ENCODE measurements at places on chromosomes 2 and 18.

- DNase-seq, result peak; percentile 89
These were observed 214.7 kb downstream of the CYP26B1 start for GRCh38 chr2:71932780-71933466.

DNA sequence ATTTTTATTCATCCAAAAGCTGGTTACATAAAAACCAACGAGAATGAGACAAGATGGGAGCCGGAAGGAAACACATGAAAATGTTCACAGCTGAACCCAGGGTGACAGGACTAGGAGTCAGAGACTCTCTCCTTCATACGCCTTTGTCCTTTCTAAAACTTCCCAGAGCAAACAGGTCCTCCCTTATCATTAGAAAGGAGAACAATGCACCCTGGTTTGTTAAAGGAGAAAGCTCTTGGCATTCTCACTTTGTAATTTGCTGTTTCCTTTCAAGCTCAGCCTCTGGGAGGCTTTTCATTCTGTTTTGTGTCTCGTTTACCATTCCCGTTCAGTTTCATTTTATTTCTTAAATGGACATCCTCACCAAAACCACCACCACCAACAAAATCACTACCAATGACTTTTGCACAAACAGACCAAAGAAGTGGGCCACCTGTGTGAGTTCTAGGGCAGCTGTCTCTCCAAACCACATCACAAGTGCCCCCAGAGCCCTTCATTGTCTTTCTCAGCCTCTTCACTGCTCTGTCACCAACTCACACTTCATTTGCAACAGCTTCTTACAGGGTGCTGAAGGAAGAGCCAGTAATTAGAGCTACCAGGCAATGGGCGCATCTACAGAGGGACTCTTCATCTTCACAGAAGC, 105.3 kb downstream of the HDAC4 start:
- DNase-seq, result no peak

- DNase-seq, result no peak
These were observed 16.9 kb upstream of the VWA3B start for GRCh38 chr2:98070081-98070480.

- DNase-seq, result peak; percentile 88
These were observed 815 bp downstream of the GPBAR1 start for GRCh38 chr2:218261423-218262236.

DNA sequence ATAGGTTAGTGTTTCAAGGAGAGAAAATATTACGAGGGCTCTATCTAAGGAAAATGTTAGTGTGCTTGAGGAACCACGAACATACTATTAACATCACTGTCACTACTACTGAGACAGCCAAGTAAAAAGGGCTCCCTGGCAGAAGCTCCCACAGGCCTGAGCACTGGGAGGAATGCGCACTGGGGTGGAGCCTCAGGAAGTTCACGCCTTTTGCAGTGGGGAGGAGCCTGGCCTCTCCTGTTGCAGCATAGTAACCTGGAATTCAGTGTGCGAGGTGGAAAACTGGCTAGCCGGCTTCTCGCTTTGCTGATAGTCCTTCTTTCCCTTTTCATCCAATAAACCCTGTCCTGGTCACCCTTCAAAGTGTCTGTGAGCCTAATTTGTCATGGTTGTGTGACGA, 250.3 kb downstream of the ERBB4 start:
- no peak for DNase-seq

GRCh38 chr2:64657411-64657810, 3.7 kb upstream of the SERTAD2 start:
- DNase-seq, result no peak

GRCh38 chr2:216426938-216427337, 14.7 kb downstream of the SMARCAL1 start:
- no peak for DNase-seq

DNA sequence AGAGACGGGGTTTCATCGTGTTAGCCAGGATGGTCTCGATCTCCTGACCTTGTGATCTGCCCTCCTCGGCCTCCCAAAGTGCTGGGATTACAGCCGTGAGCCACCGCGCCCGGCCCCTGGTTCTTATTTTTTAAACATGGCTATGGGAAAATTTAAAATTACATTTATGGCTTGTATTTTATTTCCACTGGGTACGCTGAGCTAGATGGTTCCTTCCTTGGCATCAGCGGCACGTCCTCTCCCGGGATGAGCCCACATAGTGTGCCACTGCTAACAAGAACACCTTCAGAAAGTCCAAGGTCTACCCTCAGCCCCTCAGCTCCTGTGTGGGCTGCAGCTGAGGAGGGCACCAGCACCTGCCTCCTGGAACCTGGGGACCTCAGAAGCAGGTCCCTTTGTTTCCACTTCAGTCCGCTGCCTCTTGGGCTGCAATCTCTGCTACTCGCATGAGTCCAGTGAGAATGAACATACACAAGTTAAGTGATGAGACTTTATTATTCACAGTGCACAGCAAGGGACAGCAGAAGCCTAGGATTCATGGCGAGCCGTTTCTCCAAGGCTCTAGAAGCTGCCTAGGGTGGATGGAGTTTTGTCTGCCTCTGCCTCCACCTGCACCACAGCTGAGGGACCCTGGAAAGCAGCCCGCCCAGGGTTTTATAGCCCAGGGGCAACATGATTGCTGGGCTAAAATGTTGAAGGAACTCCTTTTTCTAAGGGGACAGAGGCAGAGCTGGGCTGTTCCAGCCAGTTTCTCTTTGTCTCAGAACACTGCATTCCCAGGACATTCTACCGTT, 107.5 kb upstream of the TEX51 start:
- DNase-seq, result peak; percentile 68

DNA sequence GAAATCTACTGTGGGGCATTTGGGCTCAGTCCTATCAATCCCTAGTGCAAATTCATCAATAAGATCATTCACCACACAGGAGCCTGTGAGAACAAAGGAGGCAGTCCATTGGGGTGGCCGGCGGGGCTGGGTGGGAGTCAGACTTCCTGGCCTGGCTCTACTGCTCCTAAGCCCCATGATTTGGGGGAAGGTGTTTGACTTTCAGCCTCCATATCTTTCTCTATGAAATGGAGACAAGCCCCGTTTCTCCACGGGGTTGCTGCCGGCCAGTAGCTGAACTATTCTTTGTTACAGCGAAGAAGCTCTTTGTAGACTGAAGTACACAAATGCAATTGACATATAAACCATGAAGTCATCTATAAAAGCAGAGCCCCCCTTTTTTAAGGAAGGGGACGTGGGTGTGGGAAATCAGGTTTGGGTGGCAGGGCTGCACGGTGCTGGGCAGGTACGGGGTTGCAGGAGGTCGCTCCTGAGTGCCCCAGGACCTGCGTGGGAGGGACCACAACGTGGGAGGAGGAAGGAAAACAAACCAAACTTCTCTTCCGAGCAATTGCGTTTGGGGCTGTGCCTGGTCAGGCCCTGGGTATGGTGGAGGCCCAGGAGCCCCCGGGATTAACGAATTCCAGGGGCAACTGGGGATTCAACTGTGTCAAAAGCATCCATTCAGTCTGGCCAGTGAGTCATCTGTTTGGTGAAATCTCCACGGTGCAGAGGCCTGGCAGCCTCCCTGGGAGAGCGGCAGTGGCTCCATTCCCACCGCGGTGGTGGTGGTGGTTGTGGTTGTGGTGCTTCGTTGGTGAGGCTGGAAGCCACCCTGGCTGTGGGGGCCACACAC, 18.2 kb downstream of the FBLN7 start:
- peak; percentile 68 for DNase-seq

- DNase-seq, result peak; percentile 91
These were observed at the start of gene ARHGAP28 for GRCh38 chr18:6729247-6730091. Gene ARHGAP28 (plus strand): TSS chr18:6729716. CDS start chr18:6729822, 106 bp downstream.

- no peak for DNase-seq
These were observed 152.5 kb downstream of the CYP26B1 start for GRCh38 chr2:71995067-71995665.

- no peak for DNase-seq
These were observed 71.2 kb downstream of the EPAS1 start for GRCh38 chr2:46368401-46368800.

DNA sequence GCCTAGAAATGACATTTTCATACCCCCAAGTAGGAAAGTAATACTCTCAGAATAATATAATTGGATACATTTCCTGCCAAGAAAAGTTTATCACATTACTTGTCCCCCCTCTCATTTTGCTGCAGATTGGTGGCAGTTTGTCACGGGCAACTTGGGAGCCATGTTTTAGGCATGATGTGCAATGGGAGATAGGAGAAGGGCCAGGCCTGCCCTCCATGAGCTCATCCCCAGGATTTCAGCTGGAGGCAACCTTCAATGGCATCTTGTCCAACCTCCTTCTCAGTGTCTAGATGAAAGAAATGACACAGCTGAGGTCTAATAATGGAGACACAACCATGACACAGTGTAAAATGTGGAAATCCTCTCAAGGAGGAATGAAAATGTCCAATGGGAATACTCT, 11.4 kb upstream of the RAB31 start:
- DNase-seq, result no peak

DNA sequence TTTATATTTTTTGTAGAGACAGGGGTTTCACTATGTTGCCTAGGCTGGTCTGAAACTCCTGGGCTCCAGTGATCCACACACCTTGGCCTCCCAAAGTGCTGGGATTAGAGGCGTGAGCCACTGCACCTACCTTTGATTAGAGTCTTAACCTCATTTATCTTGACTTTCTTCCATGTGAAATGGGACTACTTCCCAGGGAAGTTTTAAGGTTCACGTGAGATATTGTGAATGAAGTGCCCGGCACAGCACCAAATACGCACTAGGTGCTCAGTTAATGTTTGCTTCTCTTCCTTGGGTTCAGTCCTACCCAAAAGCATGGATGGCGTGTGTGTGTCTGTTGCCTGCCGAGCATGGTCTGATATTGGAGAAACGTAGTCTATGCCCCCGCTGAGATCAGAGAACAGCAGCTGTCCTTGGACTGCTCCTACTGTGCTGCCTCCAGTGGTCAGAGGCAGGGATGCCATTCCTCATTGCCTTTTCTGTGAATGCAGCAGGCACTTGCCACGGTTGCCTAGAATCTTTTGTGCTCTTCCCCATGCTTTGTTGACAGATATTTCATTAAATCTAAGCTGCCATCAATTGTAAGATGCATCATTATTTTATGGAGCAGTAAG, 12.3 kb upstream of the TFCP2L1 start:
- peak; percentile 24 for DNase-seq

- DNase-seq, result no peak
These were observed 125.0 kb upstream of the CD226 start for GRCh38 chr18:70072678-70073077.

- no peak for DNase-seq
These were observed 867.4 kb downstream of the DSC3 start for GRCh38 chr18:30175061-30175574.

DNA sequence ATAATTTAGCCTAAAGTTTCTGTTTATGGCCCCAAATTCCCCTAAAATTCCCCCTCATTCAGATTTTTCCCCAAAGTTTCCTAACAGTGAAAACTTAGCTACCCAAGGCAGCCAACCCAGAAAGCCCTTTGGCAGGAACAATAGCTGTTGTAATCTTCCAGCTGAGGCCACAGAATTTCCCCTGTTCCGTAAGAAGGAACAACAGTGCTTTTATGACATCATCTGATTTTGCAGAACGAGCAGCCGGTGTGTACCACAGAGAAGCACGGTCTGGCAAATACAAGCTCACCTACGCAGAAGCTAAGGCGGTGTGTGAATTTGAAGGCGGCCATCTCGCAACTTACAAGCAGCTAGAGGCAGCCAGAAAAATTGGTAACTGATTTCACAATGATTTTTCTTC, 6.3 kb downstream of the TNFAIP6 start:
- no peak for DNase-seq

GRCh38 chr2:65475000-65475399, 42.6 kb upstream of the SPRED2 start:
- DNase-seq, result no peak

DNA sequence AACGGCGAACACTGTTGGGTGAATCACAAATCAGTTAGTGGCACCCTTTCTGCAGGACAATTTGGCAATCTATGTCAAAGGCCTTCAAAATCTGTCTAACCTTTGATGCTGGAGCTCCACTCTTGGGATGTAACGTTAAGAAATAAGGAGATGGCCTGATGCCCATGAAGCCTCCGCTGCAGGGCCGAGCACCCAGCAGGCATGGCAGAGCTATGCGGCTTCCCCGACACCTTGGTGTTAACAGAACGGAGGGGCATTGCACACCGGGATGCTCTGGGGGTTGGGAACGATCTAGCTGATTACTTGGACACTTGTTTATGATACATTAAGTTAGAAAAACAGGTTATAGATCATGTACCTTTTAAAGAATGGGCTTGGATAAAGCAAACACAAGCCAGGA, 265.3 kb downstream of the HDAC4 start:
- no peak for DNase-seq

DNA sequence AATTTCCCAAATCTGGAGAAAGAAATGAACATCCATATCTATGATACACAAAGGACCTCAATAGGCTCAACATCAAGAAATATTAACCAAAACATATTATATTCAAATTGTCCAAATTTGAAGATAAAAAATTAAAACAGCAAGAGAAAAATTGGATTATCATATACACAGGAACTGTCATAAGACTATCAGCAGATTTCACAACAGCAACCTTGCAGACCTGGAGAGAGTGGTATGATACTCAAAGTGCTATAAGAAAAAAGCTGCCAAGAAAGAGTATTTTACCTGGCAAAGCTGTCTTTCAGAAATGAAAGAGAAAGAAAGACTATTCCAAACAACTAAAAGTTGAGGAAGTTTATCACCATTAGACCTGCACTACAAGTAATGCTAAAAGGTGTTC, 711.9 kb upstream of the RAB6C start:
- DNase-seq, result no peak

- no peak for DNase-seq
These were observed 123.6 kb downstream of the PLCL1 start for GRCh38 chr2:197927994-197928393.

DNA sequence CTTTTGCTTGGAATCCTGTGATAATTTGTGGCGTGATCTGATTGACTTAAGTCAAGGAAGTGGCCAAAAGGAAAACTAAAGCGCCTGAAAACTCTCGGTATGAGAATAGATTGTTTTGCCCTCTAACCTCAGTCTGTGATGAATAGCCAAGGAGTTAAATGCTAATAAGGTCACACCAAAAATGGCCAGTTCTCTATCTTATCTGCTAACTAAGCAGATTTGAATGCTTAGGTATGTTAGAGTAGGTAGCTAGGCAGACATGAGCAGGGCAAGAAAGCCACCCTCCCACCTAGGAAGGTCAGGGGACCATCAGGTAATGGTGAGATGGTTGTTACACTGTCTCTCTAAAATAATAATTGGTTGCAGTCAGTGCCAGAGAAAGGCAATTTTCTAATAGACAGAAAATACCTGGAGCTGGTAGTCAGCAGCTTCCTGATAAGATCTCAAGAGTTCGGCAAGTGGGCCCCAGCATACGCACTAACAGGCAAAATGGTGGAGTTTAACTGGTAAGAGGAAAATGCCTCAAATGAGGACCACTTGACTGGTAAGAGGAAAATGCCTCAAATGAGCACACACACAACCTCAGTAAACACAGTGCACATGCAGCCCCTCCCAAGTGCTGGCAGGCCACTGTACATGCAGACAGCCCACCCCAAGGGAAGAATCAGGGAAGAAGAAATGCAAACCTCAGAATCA, 468.4 kb downstream of the MBD2 start:
- DNase-seq, result no peak

Measured in mesenteric fat pad (tissue), 1 donor.